Lung microvascular endothelial cell (primary cell): ENCODE measurements at places on chromosomes 3 and 15.

DNA sequence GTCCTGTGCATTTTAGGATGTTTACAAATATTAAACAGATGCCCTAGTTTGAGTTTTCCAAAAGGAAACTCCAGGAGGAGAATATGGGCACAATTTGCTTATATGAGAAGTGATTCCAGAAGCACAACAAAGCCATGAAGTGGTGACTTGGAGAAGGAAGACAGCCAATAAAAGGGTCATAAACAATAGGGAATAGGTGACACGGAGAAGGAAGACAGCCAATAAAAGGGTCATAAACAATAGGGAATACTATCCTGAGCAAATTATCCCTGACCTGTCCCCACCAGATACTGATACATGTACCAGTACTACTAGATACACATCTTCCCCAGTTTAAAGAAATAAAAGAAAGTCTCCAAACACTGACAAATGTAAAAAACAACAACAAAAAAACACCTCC, 663.6 kb downstream of the GBE1 start:
- no peak for DNase-seq

- no peak for DNase-seq
Measured at GRCh38 chr3:72232331-72232730, 447.4 kb upstream of the PROK2 start.

DNA sequence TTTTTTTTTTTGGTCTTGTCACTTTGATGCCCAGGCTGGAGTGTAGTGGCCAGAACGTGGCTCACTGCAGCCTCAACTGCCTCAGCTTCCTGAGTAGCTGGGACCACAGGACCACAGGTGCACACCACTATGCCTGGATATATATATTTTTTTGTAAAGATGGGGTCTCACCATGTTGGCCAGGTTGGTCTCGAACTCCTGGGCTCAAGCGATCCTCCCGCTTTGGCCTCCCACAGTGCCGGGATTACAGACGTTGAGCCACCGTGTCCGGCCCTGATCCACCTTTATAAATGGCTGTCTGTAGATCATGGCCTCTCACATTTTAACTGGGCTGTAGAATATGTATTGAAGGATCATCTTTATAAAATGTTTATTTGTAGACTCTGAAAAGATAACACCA, 1.9 kb upstream of the EIF3J start:
- no peak for DNase-seq

- DNase-seq = no peak
Measured at GRCh38 chr3:127729556-127730056, 56.9 kb downstream of the ABTB1 start.

GRCh38 chr3:72427624-72428023, 420.6 kb downstream of the SHQ1 start:
- DNase-seq = peak; percentile 6

DNA sequence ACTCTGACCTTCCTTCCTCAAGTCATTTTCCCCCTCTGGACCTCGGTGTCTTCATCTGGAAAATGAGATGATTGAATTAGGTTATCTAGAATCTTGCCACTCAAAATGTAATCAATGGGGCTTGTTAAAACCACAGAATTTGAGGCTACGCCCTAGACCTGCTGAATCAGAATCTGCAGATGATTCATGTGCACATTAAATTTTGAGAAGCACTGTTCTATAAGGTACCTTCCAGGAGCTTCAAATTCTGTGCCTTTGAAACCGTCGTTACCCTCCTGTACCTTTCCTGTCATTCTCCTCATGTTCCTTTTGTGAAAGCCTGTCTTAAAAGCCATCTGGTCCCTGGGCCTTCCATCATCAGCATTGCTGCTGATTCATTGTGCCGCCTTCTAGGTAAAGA, 172.4 kb upstream of the TOPAZ1 start:
- DNase-seq = no peak

DNA sequence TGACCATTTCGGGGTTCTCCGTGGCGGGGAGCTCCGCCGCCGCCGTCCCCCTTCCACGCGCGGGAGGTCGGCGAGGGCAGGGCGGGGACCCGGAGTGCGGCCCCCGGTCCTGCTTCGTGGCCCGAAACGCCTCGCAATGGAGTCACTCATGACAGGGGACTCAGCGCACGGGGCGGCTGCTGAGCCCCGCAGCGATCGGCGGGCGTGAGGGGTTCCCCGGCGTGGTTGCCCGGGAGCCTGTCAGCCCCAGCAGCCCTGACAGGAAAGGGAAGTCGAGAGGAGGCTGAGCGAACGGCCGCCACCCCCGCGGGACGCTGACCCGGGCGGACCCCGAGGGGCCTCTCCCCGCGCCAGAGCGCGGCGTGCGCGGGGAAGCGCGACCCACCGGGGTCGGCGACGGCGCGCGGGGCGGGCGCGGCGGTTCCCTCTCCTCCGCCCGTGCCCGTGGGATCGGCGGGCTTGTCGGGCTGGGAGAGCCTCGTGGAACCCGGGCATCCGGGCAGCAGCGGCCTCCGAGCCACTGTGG, 564 bp upstream of the PIGZ start:
- DNase-seq = peak; percentile 40

- DNase-seq = no peak
Measured at GRCh38 chr15:62457100-62457499, 292.0 kb upstream of the C2CD4B start.

DNA sequence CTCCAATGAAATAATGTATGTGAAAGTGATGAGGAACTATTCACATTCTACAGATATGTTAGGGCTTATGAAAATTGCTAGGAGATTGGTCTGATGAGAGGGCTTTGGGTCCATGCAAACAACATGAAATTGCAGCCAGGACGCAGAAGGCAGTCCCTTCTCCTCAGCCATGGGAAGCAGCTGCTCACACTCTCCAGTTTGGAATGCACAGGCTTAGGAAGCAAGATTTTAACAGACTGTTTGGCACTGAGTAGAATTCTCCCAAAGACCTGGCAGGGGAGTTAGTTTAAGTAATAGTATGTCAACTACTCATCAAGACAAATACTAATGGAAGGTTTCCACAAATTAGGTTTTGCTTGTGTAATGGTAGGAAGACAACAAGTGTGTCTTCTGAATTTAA, 500.7 kb upstream of the ARRDC4 start:
- no peak for DNase-seq

- DNase-seq = no peak
Measured at GRCh38 chr3:186098740-186099139, 10.1 kb downstream of the ETV5 start.
